ENCODE measurements at places on chromosomes 7 and 10. TPM values are rescaled to one million over a fixed set of nuclear protein-coding genes. Genes with fewer than 3 reads are reported as not detected.

- H3K36me3 ChIP-seq, result peaks cover 41% of the 10 kb centered on the region
- no peak for DNase-seq
- no peaks in the 10 kb centered on the region for H3K4me1 ChIP-seq
- H3K27ac ChIP-seq, result no peak overlapping the region
- H3K4me3 ChIP-seq, result no peak overlapping the region
- H3K27me3 ChIP-seq, result no peaks in the 10 kb centered on the region
These were observed 17.5 kb downstream of the DNAJC9 start for GRCh38 chr10:73229567-73229966.

DNA sequence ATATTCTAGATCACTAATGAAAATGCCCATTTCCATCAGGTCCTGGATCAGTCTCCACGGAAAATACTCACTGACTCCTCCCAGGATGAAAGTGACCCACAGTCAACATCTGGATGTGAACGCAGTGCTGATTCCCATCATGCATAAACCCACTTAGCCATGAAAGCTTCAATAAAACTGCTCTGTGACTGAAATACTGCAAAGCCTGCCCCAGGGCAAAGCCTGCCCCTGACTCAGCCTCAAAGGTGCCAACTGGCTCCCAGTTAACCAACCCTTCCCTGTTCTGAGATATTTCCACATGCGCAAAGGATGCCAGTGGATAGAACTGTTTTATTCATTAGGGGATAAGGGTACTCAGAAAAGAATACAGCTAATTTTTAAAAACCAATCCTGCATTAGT is 24.0 kb downstream of the OSBPL3 start:
- peak overlapping the region; percentile 65 for H3K27ac ChIP-seq
- H3K4me1 ChIP-seq, result peaks cover 29% of the 10 kb centered on the region
- H3K4me3 ChIP-seq, result peak overlapping the region; percentile 10
- no peaks in the 10 kb centered on the region for H3K27me3 ChIP-seq
- peak; percentile 88 for DNase-seq

- no peak for DNase-seq
- no peaks in the 10 kb centered on the region for H3K27me3 ChIP-seq
- H3K4me1 ChIP-seq, result peaks cover 50% of the 10 kb centered on the region
- peaks cover 16% of the 10 kb centered on the region for H3K36me3 ChIP-seq
These were observed 20.7 kb downstream of the GTF2IRD1 start for GRCh38 chr7:74474271-74474865.

LRRD1 gene
- total RNA-seq, result not detected

MACROH2A2 gene
- total RNA-seq, result 17.6 TPM

C10orf90 gene
- not detected for total RNA-seq

All from MCF 10A (cell line).